ENCODE measurements at places on chromosomes 5 and 9.

DNA sequence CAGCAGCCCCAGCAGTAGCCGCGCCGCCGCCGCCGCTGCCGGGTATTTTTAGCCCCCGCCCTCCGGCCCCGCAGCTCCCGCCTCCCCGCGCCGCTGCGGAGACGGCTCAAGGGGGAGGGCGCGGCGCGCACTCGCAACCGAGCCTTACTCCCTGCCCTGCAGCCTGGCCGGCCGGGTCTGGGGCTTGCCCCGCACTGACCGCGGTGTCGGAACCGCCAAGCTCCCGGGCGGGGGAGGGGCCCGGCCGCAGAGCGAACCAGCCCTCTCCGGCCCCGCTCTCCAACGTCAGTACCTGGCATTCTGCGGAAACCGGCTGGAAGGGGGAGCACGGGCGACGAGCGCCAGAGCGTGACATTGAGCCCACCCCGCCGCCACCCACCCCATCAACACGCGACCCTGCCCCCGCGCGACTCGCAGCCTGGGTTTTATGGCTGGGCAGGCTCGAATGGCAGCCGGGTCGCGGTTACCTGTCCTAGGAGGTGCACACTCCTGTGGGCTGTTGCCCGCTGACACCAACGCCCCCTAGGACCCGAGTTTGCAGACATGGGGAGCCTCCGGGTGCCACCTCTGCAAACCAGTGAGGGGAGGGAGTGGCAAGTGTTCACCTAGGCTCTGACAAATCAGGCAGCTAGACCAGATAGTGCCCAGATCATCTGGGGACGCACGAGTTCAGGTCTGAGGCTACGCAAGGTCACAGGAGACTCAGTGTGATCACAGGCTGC, at the start of gene ACSL6:
Gene ACSL6 (minus strand): TSS at position 37 of the 722 bp plus-strand sequence. CDS start 105 bp downstream, outside the sequence.
- no peak for DNase-seq

GRCh38 chr5:94830520-94830919, 212.1 kb downstream of the SLF1 start:
- no peak for DNase-seq

GRCh38 chr5:168117469-168117868, 174.0 kb upstream of the WWC1 start:
- no peak for DNase-seq

GRCh38 chr5:56405116-56405908, 172.2 kb upstream of the ANKRD55 start:
- DNase-seq = no peak

DNA sequence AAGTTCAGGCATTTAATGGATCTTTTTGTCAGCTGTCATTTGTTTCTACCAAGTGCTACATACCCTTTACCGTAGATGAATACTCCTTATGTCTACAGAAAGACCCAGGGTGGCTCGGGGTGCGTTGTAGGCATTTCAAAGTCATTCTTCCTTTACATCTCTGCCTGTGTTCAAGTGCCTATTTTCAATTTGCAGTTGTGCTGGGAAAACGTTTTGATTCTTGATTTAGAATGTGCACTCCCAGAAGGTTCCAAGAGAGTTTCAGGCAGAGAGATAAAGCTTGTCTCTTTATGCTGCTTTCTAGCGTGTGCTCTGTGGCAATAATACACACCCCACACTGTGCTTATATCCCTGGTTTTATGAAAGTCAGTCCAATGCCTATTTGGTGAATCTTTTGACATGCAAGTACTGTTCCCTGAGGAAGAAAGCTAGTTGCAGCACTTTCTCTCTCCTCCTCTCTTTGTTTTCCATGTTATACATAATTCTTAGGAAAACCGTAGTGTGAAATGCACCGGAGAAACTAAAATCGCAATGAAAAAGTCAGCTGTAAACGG, 828.1 kb upstream of the ZNF608 start:
- no peak for DNase-seq

- no peak for DNase-seq
Observed at GRCh38 chr5:126801174-126801991, 24.4 kb downstream of the LMNB1 start.

DNA sequence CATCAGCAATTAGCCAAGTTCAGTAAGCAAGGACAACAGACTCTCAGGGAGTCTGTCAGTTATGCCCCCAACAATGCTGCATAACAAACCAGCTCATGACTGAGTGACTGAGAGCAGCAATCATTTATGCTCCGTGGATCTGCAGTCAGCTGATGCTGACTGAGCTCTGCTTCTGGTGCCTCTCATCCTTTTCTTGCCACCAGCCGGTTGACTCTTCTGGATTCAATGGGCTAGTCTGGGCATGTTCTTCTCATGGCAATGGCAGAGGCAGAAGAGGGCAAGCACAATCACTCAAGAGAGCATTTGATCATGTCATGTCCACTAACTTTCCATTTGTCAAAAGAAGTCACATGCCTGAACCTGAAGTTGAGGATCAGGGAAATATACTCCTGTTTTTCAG, 157.0 kb upstream of the NTRK2 start:
- DNase-seq = no peak

DNA sequence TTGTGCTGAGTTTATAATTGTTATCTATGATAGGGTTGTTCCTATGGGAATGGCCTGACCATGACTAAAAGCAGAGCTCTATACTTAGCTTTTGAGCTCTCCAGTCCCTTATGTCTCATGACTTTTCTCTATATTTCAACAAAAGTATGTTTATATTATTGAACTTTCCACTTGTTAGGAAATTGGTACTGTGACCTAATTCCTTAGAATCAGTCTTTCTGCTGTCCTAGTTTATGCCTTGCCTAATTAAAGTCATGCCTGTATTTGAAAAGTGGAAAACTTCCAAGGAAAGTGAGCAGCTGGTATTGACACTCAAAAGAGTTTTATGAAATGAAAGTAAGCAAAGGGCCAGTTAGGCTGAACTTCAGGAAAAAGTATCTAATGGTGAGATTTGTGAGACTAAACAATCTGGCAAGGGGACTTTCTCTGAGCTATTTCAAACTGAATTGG, 68.6 kb downstream of the XRCC4 start:
- no peak for DNase-seq

- no peak for DNase-seq
Observed at GRCh38 chr9:76023715-76024195, 133.3 kb downstream of the PCSK5 start.

DNA sequence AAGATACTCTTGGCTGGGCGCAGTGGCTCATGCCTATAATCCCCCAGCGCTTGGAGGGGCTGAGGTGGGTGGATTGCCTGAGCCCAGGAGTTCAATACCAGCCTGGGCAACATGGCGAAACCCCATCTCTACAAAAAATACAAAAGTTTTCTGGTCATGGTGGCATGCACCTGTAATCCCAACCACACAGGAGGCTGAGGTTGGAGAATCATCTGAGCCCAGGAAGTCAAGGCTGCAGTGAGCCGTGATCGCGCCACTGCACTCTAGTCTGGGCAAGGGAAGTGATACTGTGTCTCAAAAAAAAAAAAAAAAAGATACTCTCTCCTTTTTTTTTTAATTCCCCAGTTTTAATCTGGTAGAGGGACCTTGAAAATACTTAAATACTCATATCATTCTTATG, 15.0 kb downstream of the ANKRD33B start:
- DNase-seq = no peak

DNA sequence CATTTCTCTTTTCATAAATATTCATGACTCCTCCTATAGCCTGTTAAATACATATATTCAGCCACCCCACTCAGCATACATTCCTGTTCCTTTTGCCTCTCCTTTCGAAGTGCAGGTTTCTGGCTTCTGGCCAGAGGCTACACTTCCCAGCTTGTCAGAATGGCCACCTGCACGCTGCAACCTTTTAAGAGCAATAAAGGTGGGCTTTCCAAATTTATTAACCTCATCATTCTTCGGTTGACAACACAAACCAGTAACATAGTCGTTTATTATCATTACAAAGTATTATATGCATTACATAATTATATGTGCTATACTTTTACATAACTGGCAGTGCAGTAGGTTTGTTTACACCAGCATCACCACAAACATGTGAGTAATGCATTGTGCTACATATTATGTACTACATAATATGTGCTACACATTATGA, 16.5 kb upstream of the TMEM171 start:
- DNase-seq = no peak

DNA sequence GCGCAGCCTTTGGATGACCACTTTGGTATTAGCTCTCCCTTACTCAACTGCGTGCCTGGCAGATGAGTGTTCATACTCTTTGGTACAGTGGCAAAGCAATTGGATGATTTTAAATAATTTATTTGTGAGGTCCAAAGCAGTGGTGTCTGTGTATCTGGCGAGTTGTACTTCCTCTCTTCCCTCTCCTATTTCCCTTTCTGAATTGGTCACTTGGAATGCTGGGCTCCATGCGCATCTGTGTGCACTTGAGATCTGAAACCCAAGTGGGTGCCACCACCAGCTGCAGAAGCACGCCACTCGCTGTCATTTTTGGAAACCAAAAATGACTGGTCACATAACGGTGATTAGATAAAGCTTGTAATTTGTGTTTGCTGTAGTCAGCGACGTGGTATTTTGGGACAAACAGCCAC, 386.0 kb upstream of the KLF4 start:
- no peak for DNase-seq

GRCh38 chr9:127809540-127810377, 7.1 kb downstream of the FPGS start:
- no peak for DNase-seq

DNA sequence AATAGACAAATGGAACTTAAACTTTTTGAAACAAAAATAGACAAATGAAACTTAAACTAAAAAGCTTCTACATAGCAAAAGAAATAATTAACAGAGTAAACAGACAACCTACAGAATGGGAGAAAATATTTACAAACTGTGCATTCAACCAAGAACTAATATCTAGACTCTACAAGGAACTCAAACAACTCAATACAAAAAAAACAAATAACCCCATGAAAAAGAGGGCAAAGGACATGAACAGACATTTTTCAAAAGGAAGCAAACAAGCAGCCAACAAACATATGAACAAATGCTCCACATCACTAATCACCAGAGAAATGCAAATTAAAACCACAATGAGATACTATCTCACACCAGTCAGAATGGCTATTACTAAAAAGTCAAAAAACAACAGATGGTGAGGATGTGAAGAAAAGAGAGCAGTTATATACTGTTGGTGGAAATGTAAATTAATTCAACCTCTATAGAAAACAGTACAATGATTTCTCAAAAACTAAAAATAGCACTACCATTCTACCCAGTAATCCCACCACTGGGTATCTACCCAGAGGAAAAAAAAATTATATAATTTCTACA, 170.8 kb upstream of the RGMB start:
- DNase-seq = no peak

DNA sequence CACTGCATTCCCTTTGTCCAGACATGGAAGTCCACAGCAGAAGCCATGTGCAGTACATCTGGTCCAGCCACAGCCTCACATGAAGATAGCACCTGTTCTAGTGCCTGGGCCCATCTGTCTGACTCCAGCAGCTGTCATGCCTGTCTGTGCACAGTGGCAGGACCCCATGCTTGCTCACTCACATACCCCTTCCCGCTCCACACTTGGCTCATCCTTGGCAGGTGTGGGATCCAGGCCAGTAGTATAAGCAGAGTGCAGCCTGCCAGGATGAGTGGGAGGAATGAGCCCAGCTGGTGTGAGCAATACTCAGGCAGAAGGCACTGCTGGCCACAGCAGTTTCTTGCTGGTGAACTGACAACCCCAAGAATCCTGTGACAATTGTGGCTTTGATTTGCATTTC, 168.0 kb downstream of the PRDM9 start:
- DNase-seq = no peak

DNA sequence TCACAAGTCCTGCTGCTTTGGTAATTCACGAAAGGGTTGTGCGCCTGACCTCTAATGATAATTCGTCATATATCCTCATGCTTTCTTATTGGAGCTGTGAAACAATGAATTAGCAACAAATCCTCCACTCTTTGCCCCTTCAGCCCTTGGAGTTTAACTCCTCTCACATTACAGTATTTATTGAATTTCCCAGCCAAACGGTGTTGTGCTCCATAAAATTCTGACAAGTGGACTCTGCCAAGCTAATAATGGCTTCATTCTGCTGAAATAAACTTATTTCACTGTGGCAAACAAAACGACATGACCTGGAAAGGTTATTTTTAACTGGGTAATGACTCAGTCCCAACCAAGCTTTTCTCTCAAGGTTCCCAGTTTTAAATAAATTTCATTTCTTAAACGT, 984.4 kb upstream of the DMAC1 start:
- DNase-seq = no peak

DNA sequence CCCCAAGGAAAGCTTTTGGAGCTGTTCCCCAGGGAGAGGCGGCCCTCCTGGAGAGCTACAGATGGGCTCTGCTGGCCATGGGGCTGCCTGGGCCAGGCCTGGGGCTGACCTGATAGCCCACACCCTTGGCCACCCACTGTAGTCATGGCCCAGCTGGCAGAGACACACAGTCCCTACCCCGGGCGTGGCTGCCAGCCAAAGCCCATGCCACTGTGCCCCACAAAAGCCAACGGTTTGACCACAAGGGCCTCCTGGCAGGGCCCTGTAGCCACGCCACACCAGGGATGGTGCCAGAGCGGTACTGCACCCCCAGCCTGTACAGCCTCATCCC, 15.2 kb downstream of the NACC2 start:
- DNase-seq = no peak

GRCh38 chr9:112378328-112379176, 1.4 kb upstream of the HSDL2 start:
- DNase-seq = peak; percentile 21

GRCh38 chr9:86259557-86259956, at the start of gene C9orf153:
Gene C9orf153 (minus strand): TSS chr9:86259657. CDS start chr9:86229603, 30,054 bp downstream.
- DNase-seq = no peak

DNA sequence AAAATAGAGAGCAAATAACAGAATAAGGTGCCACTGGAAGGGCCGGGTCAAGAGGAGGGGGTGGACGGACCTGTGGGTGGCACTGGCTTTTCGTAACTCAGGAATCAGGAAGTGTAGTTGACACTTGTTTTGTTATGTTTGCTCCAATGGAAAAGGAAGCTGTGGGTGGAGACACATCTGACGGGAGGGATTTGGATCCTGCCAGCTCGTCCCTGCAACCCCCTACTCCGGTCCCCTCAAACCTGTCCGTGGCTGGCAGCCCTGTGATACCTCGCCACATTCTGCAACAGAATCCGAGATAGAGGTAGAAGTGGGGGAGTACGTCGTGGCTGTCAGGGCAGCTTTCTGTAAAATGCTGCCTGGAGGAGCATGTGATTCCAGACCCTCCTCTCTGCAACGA, 104.2 kb upstream of the IER5L start:
- DNase-seq = no peak

GRCh38 chr5:82287625-82288024, 9.5 kb upstream of the RPS23 start:
- no peak for DNase-seq

DNA sequence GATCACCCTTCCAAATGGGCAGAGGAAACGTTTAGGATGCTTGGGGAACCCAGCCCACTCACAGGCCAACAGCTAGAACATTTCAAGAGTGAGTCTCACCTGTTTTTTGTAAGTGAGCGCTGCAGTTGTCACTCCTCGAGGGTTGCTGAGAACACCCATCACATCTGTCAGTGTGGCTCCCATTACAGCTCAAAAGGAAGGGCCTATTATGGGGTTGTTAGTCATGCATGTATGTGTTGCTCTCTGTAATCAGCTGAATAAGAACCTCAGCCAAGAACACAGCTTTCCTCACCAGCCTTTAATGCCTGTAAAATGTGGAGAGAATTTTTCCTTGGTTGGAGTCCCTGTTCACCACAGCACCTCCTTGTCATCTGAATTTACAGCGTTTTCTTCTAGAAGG, 196.3 kb upstream of the KLF4 start:
- no peak for DNase-seq

Data from left ventricle myocardium inferior (tissue), 1 donor.